ENCODE measurements at places on chromosomes 11 and 22. TPM values are rescaled to one million over a fixed set of nuclear protein-coding genes. Genes with fewer than 3 reads are reported as not detected.

Gene APOA4
- not detected for total RNA-seq

Gene SEC14L6
- total RNA-seq, result not detected

Gene MAPK8IP1
- total RNA-seq, result 6.7 TPM

Gene MIAT
- total RNA-seq, result 0.26 TPM

Gene CNGA4
- not detected for total RNA-seq

Gene RFPL1
- not detected for total RNA-seq

Gene OR11H1
- total RNA-seq, result not detected

Gene SCN3B
- total RNA-seq, result 0.08 TPM

Gene IL18
- 74.9 TPM for total RNA-seq

Gene UCP3
- 1.4 TPM for total RNA-seq

Gene SEPTIN5
- 10.1 TPM for total RNA-seq

Gene MMP7
- 22.8 TPM for total RNA-seq

Gene OR52N4
- total RNA-seq, result not detected

Gene FOSL1
- 144 TPM for total RNA-seq

Gene NAALAD2
- total RNA-seq, result not detected

Gene GAL
- 11.6 TPM for total RNA-seq

Gene OR52B2
- total RNA-seq, result not detected

Gene FLRT1
- not detected for total RNA-seq

Gene SH3BP1
- total RNA-seq, result 1.6 TPM

Gene GAL3ST1
- total RNA-seq, result 9.3 TPM

Gene BDNF
- total RNA-seq, result 8.7 TPM

Gene SUSD2
- total RNA-seq, result 56.4 TPM

Gene SLC22A9
- not detected for total RNA-seq

Gene SHANK2
- total RNA-seq, result 8.5 TPM

Gene FANCF
- total RNA-seq, result 8.4 TPM

Gene WDR74
- 81.8 TPM for total RNA-seq

Gene ANKK1
- total RNA-seq, result not detected

Gene TYMP
- total RNA-seq, result 7.8 TPM

Gene MS4A6E
- total RNA-seq, result not detected

Gene ZDHHC8
- 39.3 TPM for total RNA-seq

Gene SYCE3
- not detected for total RNA-seq

Gene CCDC116
- not detected for total RNA-seq

Gene MRGPRX3
- not detected for total RNA-seq

Gene FADS3
- total RNA-seq, result 68.0 TPM

Gene LRRC32
- total RNA-seq, result 0.20 TPM

Gene MPZL3
- 0.49 TPM for total RNA-seq

Gene TMPRSS13
- not detected for total RNA-seq

Gene MISFA
- total RNA-seq, result 2.2 TPM

Gene LDHAL6A
- not detected for total RNA-seq

Gene NXPE1
- not detected for total RNA-seq

Gene PATE2
- not detected for total RNA-seq

Gene PLA2G3
- not detected for total RNA-seq

Gene FAR1
- total RNA-seq, result 50.3 TPM

Gene BCO2
- 1.9 TPM for total RNA-seq

Gene LRP4
- total RNA-seq, result 7.6 TPM

Gene KCNJ11
- 0.90 TPM for total RNA-seq

Gene GGTLC3
- total RNA-seq, result not detected

Gene NRXN2
- total RNA-seq, result 0.87 TPM

Gene DRICH1
- total RNA-seq, result 0.52 TPM

Gene SLC37A2
- 0.09 TPM for total RNA-seq

Gene CD248
- not detected for total RNA-seq

Gene TMA7B
- not detected for total RNA-seq

Gene CAT
- total RNA-seq, result 37.4 TPM

Gene RASL10A
- 0.67 TPM for total RNA-seq

Gene MYRF
- total RNA-seq, result 20.8 TPM

Gene C11orf87
- total RNA-seq, result not detected

Measured in A549 treated with ZK216348 at 1 μM for 4 hours (cell line).